CD4-positive, alpha-beta T cell treated with Interleukin-6 for 4 hours (primary cell): ENCODE measurements at places on chromosomes 2 and 18.
A peak's percentile ranks its signal among the peaks of the same experiment; 100 is the strongest.

DNA sequence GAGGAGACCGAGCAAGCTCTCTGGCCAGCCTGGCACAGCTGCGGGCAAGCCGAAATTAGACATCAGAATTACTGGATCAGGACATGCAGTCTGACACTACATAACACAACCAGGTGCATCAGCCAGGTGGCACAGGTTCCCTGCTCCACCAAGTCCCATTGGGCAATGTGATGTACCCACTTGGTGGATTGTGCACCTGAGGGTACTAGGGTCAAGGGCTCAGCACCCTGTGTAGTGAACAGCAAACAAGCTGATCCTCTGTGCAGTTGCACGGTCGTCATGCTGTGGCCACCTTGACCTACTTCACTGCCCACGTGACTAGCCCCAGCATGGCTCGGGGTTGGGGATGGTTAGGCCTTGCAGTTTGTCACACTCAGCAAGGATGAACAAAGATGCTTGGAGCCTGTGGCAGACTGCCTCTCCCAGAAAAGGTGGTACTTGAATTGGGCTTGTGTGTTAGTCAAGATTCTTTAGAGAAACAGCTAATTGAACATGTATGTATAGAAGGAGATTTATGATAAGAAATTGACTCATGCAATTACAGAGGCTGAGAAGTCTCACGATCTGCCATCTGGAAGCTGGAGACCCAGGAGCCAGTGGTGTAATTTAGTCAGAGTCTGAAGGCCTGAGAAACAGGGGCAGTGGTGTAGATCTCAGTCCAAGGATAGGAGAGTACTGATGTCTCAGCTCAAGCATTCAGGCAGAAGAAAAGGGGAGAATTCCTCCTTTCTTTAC is 71.4 kb upstream of the TMEM87B start:
- no peak for DNase-seq

DNA sequence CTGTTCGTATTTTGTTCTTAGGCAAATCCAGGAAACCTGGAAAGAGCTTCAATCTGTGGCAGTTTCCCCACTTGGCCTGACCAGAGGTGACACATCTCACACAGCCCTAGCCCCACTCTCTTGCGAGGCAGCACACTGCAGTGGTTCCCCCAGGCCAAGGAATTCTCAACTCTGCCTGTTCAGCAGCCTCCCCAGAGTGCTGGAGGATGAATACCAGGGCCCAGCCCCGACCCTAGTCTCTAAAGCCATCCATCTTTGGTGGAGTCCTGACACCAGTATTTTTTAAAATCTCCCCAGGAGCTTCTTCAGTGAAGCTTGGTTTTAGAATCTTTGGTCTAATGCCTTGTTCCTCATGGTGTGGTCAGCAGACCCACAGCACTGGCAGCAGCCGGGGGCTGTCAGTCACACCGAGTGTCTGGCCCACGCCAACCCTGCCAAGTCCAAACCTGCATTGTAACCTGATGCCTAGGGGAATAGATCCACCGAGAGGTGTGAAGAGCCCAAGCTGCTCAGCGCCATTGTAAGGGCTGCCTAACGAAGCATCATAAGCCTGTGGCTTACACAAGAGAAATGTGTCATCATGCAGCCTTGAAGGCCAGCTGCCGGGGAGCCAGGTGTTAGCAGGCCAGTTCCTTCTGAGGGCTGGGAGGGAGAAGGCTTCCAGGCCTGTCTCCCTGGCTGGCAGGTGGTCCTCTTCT is 428.7 kb upstream of the ID2 start:
- DNase-seq, result no peak

GRCh38 chr18:65632236-65632635 is 118.6 kb upstream of the CDH7 start:
- no peak for DNase-seq

GRCh38 chr2:170206805-170207407 is 29.0 kb downstream of the MYO3B start:
- DNase-seq, result no peak

DNA sequence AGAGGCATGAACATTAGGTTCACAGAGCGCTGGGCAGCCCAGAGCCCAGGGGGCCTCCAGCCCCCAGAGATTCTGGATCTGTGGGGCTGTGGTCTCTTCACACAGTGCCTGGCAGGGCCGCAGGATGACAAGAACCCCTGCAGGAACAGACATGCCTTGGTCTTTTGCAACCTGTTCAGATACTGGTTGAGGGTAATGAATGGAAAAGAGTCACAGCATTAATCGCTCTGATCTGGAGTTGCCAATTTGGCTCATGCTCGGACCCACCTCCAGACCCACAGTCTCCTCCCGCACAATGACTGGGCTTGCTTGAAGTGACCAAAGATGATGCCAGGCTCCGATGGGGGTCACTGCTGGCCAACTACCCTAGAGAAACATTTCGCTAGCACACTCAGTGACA is 229.4 kb upstream of the SMAD2 start:
- DNase-seq, result no peak

GRCh38 chr2:9018534-9018933 is 15.1 kb upstream of the MBOAT2 start:
- no peak for DNase-seq

- DNase-seq, result no peak
Measured at GRCh38 chr18:28571929-28572328, 395.0 kb upstream of the CDH2 start.

- DNase-seq, result no peak
Measured at GRCh38 chr2:152099367-152100050, 665 bp upstream of the CACNB4 start.

- no peak for DNase-seq
Measured at GRCh38 chr2:239779584-239779983, 245.6 kb downstream of the NDUFA10 start.

- no peak for DNase-seq
Measured at GRCh38 chr2:234409590-234409989, 87.3 kb downstream of the ARL4C start.

GRCh38 chr18:58785171-58785805 is 79.4 kb upstream of the ZNF532 start:
- no peak for DNase-seq

GRCh38 chr2:99922664-99923063 is 219.7 kb downstream of the AFF3 start:
- no peak for DNase-seq

DNA sequence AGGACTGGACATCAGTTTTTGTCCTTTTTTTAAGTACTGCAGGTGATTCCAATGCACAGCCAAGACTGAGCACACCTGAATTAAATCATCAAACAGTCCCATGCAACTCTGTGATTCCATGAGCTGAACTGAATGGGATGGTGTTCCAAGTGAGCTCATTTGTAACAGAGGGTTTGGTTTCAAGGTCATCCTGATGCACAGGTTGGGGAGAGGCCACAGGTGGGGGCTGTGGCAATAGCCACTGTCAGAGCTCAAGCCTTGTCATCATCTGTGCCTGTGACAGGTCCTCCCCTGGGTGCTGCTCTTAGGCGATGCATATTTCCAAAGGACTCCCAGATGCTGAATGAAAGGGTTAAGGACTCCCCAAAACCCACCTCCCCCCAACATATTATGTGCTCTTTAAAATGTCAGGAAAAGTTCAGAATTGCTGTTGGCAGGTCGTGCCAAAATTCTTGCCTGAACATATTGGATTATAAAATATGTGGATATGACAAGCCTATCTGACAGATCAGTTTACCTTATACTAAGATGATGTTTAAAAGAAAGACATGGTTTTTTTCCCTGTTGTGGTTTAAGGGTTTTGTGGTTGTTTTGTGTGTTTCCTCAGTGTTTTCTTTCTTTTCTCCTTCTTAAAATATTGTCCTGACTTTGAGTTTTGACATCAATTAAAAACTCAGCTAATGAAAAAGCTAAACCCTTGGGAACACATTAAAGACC is 263.5 kb upstream of the SIX2 start:
- no peak for DNase-seq

DNA sequence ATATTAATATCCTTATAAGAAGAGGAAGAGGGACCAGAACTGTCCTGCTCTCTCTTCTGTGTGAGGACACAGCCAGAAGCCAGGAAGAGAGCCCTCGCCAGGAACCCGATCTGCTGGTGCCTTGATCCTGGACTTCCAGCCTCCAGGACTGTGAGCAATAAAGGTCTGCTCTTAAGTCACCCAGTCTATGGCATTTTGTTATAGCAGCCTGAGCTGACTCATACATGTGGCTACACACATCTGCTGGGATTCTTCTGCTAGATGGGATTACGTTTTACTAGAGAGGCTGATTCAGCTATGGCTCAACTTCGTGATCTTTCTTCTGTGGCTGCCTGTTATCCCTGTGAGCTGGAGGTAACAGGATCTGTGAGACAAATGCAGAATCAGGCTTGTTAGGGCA is 29.6 kb downstream of the ARL4C start:
- DNase-seq, result no peak

DNA sequence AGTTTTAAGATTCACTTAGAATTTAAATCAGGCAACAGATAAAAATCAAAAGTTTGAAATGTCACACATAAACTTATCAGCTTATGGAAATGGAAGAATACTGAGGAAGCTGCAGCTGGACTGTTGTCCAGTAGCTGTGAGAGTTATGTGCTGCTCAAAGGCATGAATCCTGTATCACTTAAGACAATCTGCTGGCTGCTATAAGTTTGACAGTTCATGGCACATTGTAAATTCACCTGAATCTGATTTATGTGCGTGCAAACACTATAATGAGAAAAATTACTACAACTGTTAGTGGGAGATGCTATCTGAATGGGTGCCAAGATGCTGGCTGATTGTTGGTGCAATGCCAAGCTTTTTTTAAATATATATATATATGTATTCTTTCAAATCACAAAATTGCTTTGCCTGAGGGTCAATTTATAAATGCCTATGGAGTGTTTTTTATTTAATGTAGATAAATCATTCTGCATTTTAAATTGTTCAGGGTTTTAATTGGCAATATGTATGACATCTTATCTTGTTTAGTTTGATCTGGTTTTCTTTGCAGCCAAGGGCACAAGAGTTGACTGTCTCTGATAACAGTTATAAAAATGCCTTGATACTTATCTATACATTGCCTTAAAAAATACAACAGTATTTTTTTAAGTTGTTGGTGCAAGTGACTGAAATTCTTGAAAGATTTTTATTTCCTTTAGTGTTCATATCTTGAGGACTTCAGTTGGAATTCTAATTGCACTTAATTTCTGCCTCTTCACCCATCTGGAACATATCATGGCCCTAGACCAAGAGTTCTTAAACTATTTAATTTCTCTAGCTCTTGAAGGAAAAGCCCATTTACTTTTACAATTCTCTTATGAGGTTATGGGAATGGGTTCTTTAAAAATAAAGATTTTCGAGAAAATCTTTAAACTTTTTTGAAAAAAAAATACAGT is 48.7 kb downstream of the CAVIN2 start:
- no peak for DNase-seq

DNA sequence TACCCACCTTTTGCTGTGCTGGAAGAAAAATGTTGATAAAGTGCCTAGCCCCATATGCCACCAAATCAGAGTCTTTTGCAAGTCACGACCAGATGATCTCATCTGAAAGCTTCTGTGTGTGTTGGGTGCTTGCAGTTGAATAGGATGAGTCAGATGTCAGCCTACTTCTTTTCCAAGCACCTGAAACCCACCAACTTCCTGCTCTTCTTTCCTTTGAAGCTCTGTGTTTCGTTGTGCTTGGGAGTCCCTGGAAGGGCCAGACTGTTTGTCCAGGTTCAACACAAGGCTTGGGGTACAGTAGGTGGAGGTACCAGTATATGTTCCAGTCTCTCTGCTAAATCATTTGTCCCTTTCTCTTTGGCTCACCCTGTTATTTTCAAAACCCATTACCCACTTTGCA is 36.8 kb upstream of the LCLAT1 start:
- DNase-seq, result peak; percentile 31

GRCh38 chr2:120690521-120690920 is 45.1 kb upstream of the GLI2 start:
- no peak for DNase-seq

DNA sequence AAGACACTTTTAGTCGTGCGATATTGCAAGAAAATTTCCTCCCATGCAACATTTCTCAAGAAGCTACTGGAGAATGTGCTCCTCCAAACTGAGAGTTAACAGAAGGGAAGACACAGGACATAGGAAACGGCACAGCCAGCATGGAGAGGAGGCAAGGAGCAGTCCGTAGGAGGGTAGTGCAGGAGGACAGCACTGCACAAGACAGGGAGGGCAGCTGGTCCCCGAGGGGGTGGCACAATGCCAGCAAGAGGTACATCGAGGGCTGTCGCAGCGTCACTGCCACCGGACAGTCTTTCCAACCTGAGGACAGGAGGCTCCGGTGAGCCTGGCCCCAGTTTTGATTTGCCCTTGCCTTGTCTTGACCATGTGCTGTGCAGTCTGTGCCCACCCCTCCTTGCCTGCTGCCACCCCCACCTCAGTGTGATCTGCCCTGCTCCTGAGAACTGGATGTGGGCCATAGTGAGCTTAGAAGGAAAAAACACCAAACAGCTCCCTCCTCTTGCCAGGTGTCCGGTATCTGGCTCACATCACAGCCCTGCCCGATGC is 81.6 kb upstream of the LAPTM4A start:
- DNase-seq, result no peak

DNA sequence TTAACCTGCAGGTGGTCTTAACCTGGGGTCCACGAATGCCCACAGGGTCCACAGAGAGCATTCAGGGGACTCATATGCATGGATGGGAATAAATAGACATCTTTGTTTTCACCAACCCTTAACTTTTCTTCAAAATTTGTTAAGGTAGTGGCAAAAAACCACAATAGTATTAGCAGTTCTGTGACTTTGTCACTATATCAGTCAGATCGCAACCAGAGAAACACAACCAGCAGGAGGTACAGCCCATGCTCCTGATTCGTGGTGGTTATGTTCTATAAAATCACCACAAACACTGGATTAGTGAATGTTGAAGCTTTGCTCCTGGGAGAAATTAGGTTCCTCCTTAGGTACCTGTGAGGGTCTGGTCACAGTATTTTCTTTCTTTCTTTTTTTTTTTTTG is 31.6 kb downstream of the B3GNT7 start:
- no peak for DNase-seq

DNA sequence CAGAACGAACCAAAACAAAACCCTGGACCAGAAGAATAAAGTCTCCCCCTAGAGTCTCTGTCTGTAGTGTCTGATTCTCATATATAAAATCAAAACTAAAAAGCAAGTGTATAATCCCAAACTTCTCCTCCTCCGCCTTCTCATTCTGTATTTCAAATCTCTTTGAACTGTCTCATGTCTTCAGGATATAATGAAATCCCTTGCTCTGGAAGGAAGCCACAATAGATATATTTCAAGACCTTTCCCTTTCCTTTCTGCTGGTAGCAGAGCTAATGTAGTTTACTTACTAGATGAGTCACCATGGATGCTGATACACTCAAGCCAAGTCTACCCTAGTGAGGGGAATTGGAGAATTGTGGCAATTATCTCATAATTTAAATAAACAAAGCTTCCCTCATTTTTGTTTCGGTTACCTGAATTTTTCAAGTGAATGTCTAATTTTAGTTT is 33.5 kb upstream of the CCDC93 start:
- no peak for DNase-seq

GRCh38 chr18:5998166-5998881 is 103.0 kb upstream of the TMEM200C start:
- no peak for DNase-seq

DNA sequence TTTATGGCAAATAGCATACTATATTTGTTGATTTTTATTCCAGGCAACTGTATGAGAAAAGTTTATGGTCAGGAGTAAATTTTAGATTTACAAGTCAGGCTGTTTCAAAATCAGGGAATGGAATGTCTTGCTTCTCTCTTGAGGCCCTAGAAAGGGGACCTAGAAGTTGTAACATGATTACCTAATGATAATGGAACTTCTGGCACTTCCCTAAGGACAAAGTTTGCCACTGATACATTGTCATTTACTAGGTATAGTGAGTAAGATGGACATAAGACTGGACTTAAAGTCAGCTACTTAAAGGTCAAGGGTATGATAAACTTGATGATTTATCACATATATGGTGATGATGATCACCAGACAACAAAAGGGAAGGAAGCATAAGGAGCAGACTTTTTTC is 103.3 kb upstream of the VRK2 start:
- DNase-seq, result no peak
